ENCODE measurements at places on chromosomes 2 and 18.

- DNase-seq: no peak
These were observed 128.5 kb downstream of the QPCT start for GRCh38 chr2:37472959-37473358.

GRCh38 chr2:166764216-166764615 lies 124.1 kb upstream of the XIRP2 start:
- no peak for DNase-seq

- DNase-seq: no peak
These were observed 670.0 kb upstream of the CDH2 start for GRCh38 chr18:28846958-28847357.

- no peak for DNase-seq
These were observed 409.8 kb downstream of the PLCL1 start for GRCh38 chr2:198214114-198214596.

- no peak for DNase-seq
These were observed 84.2 kb upstream of the OTOS start for GRCh38 chr2:240224676-240225075.

DNA sequence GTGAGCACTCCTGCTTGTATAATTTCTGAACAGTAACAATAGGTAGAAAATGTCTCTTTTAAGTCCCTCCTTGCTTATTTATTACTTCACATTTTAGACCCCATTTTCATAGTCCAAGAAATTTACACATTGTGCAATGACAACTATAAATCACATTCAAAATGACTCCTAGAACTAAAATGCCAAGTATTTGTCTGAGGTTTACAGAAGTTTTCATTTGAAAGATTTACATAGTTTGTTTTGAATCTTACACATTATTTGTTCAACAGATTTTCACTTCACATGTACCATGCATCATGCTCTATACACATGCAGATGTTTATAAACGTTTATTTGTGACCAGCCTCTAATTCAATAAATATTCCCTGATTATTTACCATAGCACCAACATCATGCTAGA lies 15.7 kb upstream of the TRIB2 start:
- no peak for DNase-seq

- no peak for DNase-seq
These were observed 5.0 kb downstream of the HAAO start for GRCh38 chr2:42787424-42787787.

DNA sequence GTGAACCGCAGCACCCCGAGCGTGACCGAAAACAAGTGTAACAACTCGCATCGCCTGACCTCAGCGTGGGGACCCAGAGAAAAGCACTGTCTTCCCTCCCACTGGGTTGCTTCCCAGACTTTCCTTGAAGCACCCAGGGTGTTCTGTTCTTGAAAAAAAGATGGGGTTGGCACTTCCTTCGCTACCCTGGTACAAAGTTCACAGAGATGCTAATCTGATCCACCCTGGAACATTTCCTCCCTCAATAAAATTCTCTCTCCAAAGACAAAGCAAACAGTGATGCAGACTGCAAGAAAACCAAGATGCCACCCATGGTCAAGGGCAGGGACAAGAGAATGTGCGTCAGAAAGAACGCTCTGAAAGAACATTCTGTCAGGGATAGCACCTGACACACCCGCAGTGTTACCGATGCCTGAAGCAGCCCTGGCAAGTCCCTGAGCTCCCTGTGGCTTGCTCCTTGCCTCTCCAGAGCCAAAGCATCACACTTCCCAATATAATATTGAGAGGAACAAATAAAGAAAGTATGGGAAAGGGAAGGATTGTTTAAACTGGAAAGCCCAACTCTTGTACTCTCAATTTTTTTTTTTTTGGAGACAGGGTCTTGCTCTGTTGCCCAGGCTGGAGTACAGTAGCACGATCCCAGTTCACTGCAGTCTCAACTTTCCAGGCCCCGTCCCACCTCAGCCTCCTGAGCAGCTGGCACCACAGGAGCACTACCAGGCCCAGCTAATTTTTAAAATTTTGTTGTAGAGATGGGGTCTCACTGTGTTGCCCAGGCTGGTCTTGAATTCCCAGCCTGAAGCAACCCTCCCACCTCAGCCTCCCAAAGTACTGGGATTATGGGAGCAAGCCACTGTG lies 70.7 kb downstream of the TBC1D8 start:
- DNase-seq: no peak

DNA sequence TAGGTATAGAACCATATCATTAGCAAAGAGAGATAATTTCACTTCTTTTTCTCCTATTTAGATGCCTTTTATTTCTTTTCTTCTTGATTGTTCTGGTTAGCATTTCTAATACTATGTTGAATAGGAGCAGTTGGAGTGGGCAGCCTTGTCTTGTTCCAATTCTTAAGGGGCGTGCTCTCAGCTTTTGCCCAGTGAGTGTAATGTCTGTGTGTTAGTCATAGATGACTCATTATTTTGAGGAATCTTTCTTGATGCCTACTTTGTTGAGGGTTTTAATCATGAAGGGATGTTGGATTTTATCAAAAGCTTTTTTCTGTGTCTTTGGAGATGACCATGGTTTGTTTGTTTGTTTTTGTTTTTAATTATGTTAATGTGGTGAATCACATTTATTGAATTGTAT lies 1453.1 kb upstream of the SLC39A10 start:
- DNase-seq: no peak

DNA sequence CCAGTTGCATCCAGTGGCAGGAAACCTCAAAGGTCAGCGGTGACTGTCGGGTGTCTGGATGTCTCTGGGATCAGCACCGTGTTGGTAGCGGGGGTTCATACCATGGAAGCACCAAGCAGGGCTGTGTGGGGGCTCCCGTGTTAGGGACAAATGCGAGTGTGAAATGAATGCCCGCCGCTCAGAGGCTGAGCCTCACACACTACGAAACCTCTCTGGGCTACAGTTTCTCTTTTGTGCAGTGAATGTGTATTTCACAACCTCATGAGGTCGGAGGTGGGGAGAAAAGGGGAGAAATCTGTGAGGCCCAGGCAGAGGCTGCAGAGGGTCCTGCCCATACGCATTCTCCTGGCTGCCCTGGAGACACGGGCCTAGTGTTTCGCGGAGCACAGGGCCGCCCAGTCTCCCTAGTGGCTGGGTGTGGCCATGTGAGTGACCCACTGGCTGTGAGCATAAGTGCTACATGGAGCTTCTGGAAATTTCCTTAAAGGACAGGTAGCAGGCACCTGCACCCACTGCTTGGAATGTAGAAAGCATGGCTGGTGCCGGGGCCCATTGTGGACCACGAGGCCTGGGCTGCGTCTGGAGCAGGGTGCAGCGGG lies 138.0 kb upstream of the GLI2 start:
- no peak for DNase-seq

DNA sequence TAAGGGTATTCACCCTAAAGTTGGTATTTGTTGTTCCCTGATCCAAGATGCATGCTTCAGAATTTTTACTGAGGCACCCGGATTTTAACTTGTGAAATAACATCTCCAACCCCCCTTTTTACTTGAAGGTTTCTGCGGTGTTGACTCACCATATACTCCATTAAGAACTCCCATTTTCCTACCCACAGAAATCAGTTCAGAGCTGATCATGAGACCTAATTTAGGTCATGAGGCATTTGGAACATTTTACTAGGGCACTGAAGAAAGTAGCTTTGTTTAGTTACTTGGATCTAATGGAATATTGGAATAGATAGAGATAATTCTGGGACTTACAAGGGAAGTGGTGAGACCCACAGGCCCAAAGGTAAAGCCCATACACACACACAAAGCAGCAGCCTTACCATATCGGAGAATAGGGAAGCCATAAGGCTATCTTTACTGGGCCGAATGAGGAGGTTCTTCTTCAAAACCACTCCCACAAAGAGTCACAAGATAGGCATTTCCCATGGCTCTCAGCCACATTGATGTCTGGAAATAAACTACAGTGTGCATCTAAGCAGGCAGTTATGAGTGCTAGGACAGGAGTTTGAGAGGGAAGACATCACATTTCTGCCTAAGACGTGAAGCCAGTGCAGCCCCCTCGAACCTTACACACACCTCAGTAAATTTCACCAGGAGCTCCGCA lies 681.0 kb upstream of the LRRTM4 start:
- no peak for DNase-seq

DNA sequence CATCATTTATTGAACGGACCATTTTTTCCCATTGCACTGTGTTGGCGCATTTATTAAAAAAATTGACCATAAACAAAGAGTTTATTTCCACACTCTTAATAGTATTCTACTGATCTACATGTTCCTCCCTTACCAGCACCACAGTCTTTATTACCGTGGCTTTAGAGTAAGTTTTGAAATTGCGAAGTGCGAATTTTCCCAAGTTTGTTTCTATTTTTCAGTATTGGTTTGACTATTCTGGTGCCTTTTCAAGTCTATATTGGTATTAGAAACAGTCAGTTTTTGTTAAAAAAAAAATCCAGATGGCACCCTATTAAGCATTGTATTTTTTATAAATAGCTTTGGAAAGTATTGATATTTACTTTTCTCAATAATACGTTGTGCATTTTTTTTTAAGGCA lies 795.1 kb upstream of the HS6ST1 start:
- no peak for DNase-seq

DNA sequence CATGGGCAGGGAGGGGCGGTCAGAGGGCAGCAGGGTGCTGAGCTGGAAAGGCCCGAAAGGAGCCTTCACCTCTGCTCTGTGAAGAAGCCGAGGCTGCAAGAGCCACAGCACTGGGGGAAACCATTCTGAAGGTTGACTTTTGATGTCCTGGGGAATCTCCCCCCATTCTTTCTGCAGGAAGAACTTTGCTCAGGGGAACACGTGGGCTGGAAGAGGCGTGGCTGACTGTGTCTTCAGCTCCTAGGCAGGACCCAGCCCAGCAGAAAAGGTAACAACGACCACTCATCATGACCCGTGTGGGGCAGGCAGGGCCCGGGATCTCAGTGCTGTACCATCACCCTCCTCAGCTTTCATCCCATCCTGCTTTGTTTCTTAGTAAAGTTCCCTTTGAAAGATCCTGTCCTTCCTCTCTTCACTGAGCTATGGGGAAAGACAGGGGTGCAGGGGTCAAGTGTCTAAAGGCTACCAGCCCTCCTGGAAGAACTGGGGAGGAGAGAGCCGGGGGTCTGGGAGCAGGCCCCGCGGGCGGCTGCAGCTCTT lies 312.7 kb downstream of the CELF4 start:
- no peak for DNase-seq

GRCh38 chr2:68775272-68775842 lies 40.7 kb downstream of the ARHGAP25 start:
- no peak for DNase-seq

- DNase-seq: no peak
These were observed 8.9 kb upstream of the SESTD1 start for GRCh38 chr2:179273461-179273962.

- DNase-seq: no peak
These were observed 176.4 kb downstream of the AGAP1 start for GRCh38 chr2:235669983-235670962.

- DNase-seq: no peak
These were observed 64.0 kb upstream of the TRIB2 start for GRCh38 chr2:12652723-12653122.

GRCh38 chr2:120396013-120396860 lies 50.3 kb downstream of the INHBB start:
- no peak for DNase-seq

GRCh38 chr18:73950116-73950700 lies 197.4 kb downstream of the FBXO15 start:
- no peak for DNase-seq

DNA sequence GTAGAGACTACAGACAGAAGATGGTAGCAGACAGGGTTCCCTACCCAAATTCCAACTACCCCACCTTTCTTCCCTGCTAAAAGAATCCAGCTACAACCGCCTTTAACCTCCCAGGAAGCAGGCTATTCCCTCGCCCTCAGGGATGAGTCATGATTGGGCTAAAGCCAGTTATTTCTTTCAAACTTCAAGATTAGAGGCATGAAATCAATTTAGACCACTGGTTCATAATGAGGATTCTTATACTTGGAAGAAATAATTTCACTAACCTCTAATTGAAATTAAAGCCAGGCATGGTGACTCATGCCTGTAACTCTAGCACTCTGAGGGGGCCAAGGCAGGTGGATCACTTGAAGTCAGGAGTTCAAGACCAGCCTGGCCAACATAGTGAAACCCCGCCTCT lies 20.0 kb downstream of the TRIP12 start:
- peak; percentile 67 for DNase-seq

DNA sequence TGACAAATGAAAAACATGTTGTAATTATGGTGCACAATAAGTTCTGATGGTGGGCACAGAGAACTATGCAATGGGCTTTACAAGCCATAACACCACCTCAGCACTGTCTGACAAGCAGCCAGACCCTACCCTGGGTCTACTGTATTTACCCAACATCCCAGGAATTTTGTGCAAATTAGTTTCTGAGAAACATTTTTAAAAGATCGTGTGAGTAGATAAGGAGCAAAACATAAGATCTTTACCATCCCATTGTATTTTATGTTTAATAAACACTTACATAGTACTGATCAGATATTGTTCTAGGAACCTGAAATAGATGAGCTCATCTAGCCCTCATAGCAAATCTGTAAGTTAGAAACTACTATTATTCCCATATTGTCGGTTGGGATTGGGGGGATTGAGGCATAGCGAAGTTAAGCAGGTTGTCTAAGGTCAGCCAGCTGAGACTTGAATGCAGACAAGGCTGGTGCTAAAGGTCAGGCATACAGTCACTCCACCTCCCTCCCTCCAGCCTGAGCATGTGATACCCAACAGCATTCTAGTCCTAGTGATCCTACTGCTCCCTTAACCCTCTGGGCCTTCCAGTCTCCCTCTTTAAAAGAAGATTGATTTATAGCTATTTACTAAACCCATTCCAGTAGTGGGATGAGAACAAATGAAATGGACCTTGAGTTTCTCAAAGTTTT lies 67.4 kb upstream of the STAM2 start:
- DNase-seq: no peak

DNA sequence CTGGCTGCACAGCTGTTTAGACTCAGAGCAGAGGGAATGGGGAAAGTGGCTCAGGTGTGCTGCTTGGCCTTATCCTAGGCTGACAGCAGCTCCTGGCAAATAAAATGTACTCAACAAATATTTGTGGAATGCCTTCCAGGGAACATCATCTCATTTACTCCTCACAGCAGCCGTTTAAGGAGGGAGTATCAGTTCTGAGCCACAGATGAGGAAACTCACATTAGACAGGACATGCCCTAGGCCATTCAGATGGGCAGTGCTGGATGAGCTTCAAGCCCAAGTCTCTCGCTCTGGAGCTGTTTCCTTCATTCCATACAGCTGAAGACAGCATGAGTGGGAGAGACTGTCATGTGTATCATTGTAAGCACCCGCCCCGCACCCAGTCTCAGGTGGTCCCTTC lies 129.6 kb upstream of the CNGA3 start:
- DNase-seq: no peak

GRCh38 chr2:241224018-241224850 lies 35.8 kb downstream of the ANO7 start:
- no peak for DNase-seq

Measured in retinal pigment epithelial cell (primary cell).